AG20443 (cell line): ENCODE measurements at places on chromosomes 6 and 20.
A peak's percentile ranks its signal among the peaks of the same experiment; 100 is the strongest.

- peak; percentile 68 for DNase-seq
Measured at GRCh38 chr6:90194371-90194841, 102.2 kb downstream of the BACH2 start.

DNA sequence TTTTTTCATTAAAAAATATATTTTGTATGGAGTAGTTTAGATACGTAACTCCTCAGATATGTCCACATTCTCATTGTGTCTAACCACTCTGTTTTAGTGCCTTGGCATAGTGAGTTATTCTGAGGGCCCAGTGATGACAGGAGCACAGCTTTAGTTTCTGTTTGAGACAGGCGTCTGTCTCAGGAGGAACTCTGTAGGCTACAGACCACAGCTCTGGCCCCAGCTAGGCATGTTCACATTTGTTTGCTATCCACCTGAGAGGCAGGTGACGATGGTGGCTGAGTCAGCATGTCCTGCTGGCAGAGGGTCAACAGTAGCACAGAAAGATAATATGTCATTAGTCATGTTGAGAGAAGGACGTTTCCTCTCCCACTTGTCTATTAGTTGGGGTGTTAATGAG is 16.3 kb downstream of the LRRC1 start:
- DNase-seq: peak; percentile 75

- no peak for DNase-seq
Measured at GRCh38 chr20:32474009-32474716, 111.0 kb downstream of the NOL4L start.

- DNase-seq: peak; percentile 82
Measured at GRCh38 chr6:63598049-63599036, 26.1 kb downstream of the LOC128125822 start.

DNA sequence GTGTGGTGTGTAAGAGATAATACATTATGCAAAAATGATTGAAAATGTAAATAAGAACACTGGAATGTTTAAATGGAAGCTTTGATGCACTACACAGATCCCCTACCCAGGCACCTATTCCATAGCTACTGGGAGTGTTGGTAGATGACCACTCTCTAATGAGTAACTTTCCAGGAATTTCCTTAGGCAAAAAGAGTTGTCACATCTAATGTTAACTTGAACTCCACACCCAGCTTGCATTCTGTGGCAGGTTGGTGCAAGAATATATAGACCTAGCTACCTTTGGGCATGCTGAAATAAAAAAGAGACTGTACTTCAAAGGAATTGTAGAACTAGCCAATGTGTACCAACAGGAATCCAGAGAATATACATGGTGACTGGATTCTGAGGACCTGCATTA is 1254.2 kb upstream of the EYS start:
- no peak for DNase-seq

DNA sequence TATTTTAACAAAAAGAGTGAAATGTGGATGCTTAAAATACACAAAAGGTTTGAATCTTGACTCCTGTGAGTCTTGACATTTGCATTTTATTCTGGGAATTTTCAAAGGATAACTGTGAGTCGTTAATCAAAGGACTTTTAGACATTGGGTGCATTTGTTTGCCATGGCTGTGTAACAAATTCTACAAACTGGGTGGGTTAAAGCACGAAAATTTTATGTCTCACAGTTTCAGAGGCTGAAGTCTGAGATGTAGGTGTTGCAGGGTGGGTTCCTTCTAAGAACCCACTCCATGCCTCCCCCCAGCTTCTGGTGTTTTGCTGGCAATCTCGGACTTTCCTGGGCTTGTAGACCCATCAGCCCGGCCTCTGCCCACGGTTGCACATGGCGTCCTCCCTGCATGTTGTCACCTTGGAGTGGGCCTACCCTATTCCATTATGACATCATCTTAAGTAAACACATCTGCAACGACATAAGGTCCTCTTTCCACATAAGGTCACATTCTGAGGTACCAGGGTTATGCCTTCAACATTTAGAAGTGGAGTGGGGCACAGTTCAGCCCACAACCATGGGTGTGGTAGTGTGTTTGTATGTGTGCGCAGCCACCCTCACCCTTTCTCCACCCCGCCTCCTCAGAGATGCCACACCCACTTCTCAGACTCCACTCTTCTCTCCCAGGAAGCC is 113.1 kb downstream of the FOXA2 start:
- DNase-seq: no peak

GRCh38 chr6:44779130-44779826 is 391.8 kb downstream of the CDC5L start:
- no peak for DNase-seq

DNA sequence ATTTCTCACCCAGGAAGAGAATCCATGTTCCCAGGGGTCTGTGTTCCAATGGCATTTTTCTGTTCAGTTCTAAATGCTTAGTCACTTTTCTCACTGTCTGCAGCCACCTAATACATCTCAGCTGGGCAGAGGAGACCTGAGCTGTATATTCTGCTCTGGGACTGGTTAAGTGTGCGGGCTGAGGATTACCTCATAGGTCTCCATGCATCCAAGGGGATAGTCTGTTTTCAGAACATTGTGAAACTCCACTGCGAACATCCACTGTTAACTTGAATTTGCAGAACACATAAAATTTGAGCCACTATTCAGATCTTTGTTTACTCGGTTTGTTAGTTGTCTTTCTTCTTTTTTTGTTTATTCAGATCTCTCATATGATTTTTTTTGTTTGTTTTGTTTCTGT is 947.1 kb downstream of the TFAP2A start:
- peak; percentile 57 for DNase-seq

GRCh38 chr6:134724771-134725340 is 225.0 kb downstream of the ALDH8A1 start:
- DNase-seq: no peak

DNA sequence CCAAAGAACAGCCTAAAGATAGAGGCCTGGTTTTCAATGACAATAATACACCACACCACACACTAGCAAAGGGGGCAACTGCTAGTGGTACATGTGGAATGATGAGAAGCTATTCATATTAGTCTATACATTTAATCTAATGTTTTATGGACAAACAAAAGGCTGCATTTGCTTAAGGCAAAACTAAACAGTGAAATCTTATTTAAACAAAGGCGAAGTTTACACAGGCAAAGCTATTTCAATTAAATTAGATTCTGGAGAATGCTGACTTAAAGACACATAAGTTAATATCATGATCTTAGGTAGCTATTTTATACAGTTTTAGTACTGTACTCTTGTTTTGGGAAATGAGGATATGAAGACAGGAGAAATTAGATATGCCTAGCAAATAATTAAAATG is 53.9 kb upstream of the SIM1 start:
- no peak for DNase-seq

GRCh38 chr6:151023342-151023741 is 157.8 kb downstream of the MTHFD1L start:
- no peak for DNase-seq

DNA sequence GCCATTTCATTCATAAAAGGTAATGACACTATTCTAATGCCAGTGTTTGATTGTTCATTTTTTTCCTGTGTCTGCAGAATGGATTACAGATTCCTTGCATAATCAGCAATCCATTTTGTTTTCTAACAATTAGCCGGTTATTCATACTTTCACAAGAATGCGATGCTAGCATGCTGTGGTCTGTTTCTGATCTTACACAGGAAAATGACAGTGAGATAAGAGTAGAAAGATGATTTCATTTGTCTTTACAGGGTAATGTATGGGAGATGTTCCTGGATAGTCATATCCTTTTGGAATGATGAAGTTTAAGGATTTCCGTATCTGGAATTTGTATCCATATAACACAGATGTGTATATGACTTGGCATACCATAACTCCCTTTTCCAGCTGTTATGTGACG is 207.3 kb downstream of the FARS2 start:
- no peak for DNase-seq

- DNase-seq: no peak
Measured at GRCh38 chr20:38791940-38792339, 13.6 kb upstream of the PPP1R16B start.
